ENCODE measurements at places on chromosomes 1 and 21. TPM values are rescaled to one million over a fixed set of nuclear protein-coding genes. Genes with fewer than 3 reads are reported as not detected.

- H3K36me3 ChIP-seq, result no peaks in the 10 kb centered on the region
- DNase-seq, result no peak
- no peak overlapping the region for H3K27ac ChIP-seq
- H3K4me3 ChIP-seq, result no peak overlapping the region
These were observed 2.2 kb downstream of the TENT5B start for GRCh38 chr1:27010226-27010994.

- H3K36me3 ChIP-seq, result no peaks in the 10 kb centered on the region
- H3K4me1 ChIP-seq, result no peaks in the 10 kb centered on the region
- DNase-seq, result peak; percentile 14
- no peak overlapping the region for H3K4me3 ChIP-seq
- H3K27ac ChIP-seq, result no peak overlapping the region
- no peaks in the 10 kb centered on the region for H3K27me3 ChIP-seq
These were observed 72.0 kb downstream of the ST6GALNAC5 start for GRCh38 chr1:76939050-76939816.

Gene FAM72A
- 3.3 TPM for total RNA-seq

DNA sequence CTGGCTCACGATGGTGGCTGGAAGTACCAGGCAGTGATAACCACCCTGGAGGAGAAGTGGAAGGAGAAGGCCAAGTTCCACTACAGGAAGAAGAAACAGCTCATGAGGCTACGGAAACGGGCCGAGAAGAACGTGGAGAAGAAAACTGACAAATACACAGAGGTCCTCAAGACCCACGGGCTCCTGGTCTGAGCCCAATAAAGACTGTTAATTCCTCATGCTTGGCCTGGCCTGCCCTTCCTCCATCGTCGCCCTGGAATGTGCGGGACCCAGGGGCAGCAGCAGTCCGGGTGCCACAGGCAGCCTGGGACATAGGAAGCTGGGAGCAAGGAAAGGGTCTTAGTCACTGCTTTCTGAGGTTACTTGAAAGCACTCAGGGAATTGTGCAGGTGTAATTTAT lies 10.8 kb downstream of the IL24 start:
- DNase-seq, result no peak
- no peaks in the 10 kb centered on the region for H3K36me3 ChIP-seq
- no peak overlapping the region for H3K27ac ChIP-seq
- H3K4me1 ChIP-seq, result peaks cover 11% of the 10 kb centered on the region

DNA sequence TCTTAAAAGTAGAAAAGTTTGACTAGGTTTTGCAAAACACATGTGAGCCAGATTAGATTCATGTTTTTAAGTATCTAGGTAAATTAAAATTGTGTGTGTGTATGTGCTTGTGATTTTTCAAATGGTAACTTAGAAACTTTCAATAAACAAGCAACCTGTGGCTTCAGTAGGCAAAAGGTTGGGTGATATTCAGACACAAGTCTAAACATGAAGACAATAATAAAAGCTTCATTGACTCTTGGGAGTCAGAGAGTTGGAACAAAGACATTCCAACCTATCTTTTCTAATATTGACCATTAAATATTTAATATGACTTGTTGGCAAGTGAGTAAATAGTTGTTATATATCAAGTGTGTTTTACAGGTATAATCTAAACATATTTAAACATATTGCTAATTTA lies 1049.6 kb upstream of the ADGRL4 start:
- H3K27ac ChIP-seq, result no peak overlapping the region
- H3K36me3 ChIP-seq, result no peaks in the 10 kb centered on the region

DNA sequence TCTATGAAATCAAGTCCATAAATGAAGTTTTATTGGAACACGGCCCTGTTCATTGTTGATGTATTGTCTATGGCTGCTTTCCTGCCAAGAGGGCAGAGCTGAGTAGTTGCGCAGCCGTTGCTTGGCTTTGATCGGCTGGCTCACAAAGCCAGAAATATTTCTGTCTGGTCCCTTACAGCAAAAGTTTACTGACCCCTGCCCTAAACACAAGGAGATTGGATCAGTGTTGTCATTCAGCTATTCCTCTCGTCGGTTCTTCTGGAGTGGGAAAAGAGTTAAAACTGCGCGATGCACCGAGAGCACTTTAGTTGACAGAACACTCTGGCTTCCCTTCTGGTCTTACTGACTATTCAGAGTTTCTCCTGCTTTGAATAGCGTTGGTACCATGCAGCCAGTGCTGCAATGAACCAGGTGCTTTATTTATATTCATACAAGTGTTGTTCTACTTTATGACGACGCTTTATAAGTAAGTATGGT lies 868 bp downstream of the ZBTB40 start:
- H3K4me3 ChIP-seq, result peak overlapping the region; percentile 98
- DNase-seq, result no peak
- H3K27ac ChIP-seq, result peak overlapping the region; percentile 98
- no peaks in the 10 kb centered on the region for H3K36me3 ChIP-seq
- no peaks in the 10 kb centered on the region for H3K27me3 ChIP-seq

DNA sequence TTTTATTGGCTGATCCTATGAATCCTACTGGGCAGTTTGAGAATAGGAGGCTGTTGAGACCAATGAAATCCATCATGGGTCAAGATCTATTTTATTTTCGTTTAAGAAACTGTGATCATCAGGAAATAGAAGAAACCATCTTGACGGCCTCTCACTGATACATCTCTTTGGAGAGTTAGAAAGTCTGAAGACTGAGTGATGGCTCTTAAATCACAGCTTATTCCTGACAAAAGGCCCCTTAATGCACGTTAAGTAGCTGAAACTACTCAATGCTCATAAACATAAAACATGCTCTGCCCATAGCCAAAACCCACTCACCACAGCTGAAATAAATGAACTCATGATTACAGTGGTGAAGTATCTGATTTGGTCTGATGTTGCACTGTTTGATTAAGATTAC lies 784.5 kb upstream of the NEGR1 start:
- no peaks in the 10 kb centered on the region for H3K36me3 ChIP-seq
- H3K27ac ChIP-seq, result no peak overlapping the region
- DNase-seq, result no peak
- H3K4me3 ChIP-seq, result no peak overlapping the region
- no peaks in the 10 kb centered on the region for H3K27me3 ChIP-seq

- no peak for DNase-seq
- H3K4me1 ChIP-seq, result no peaks in the 10 kb centered on the region
- H3K27me3 ChIP-seq, result peaks cover 7% of the 10 kb centered on the region
- H3K36me3 ChIP-seq, result no peaks in the 10 kb centered on the region
- H3K4me3 ChIP-seq, result no peak overlapping the region
These were observed 29.9 kb upstream of the CTBS start for GRCh38 chr1:84603941-84604830.

- DNase-seq, result no peak
- H3K4me3 ChIP-seq, result no peak overlapping the region
- H3K27me3 ChIP-seq, result no peaks in the 10 kb centered on the region
- H3K27ac ChIP-seq, result no peak overlapping the region
- H3K4me1 ChIP-seq, result peaks cover 18% of the 10 kb centered on the region
- H3K36me3 ChIP-seq, result no peaks in the 10 kb centered on the region
These were observed 9.6 kb upstream of the HTR6 start for GRCh38 chr1:19654886-19655717.

Gene EFHD2
- 18.3 TPM for total RNA-seq

Gene RWDD3
- total RNA-seq, result 30.0 TPM

- H3K27me3 ChIP-seq, result peaks cover 4% of the 10 kb centered on the region
- H3K27ac ChIP-seq, result peak within 1 kb of the TSS; percentile 91
- peak within 1 kb of the TSS; percentile 74 for H3K4me3 ChIP-seq
- peak; percentile 91 for DNase-seq
- peaks cover 6% of the 10 kb centered on the region for H3K4me1 ChIP-seq
These were observed at the start of gene HFM1 for GRCh38 chr1:91404151-91405012. TSS of gene HFM1 (minus strand) at chr1:91404837. CDS start at chr1:91401082, 3,755 bp downstream.

DNA sequence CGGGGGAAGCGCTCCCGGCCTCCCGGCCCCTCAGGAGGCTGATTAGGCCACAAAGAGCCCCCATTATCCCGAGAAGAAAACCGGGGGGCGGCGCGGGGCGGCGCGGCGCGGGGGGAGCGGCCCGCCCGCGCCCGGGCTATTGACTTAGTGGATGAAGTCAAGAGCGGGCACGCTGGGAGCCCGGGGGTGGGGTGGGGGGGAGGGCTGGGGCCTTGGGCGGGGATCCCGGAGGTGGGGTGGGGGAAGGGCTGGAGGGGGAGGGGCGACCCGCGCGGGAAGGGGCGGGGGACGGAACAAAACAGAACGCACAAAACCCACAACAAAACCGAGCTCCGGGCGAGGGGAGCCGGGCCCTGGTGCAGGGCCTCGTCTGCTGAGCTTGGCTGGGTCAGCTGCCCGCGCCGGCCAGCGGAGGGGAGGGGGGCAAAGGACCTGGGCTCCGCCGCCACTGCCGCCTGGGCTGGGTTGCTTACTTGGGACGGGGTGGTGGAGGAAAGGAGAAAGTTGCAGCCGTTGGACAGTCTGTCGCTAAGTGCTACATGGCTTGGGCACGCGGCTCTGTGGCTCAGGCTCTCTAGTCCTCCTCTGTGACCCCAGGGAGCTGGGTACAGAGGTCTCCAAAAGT lies 16.3 kb downstream of the PAX7 start:
- peaks cover 45% of the 10 kb centered on the region for H3K4me1 ChIP-seq
- H3K4me3 ChIP-seq, result peak overlapping the region; percentile 30
- H3K27ac ChIP-seq, result peak overlapping the region; percentile 48
- H3K36me3 ChIP-seq, result peaks cover 14% of the 10 kb centered on the region

GRCh38 chr1:117077267-117077666 lies 17.1 kb downstream of the TTF2 start:
- peaks cover 46% of the 10 kb centered on the region for H3K36me3 ChIP-seq
- H3K27me3 ChIP-seq, result no peaks in the 10 kb centered on the region
- no peak overlapping the region for H3K27ac ChIP-seq

Gene LAMB3
- 0.66 TPM for total RNA-seq

- peaks cover 4% of the 10 kb centered on the region for H3K27me3 ChIP-seq
- no peak overlapping the region for H3K4me3 ChIP-seq
- H3K4me1 ChIP-seq, result no peaks in the 10 kb centered on the region
- no peak for DNase-seq
- H3K27ac ChIP-seq, result no peak overlapping the region
These were observed 100.3 kb downstream of the BEND5 start for GRCh38 chr1:48676376-48676775.

Gene CCDC17
- total RNA-seq, result 1.2 TPM

DNA sequence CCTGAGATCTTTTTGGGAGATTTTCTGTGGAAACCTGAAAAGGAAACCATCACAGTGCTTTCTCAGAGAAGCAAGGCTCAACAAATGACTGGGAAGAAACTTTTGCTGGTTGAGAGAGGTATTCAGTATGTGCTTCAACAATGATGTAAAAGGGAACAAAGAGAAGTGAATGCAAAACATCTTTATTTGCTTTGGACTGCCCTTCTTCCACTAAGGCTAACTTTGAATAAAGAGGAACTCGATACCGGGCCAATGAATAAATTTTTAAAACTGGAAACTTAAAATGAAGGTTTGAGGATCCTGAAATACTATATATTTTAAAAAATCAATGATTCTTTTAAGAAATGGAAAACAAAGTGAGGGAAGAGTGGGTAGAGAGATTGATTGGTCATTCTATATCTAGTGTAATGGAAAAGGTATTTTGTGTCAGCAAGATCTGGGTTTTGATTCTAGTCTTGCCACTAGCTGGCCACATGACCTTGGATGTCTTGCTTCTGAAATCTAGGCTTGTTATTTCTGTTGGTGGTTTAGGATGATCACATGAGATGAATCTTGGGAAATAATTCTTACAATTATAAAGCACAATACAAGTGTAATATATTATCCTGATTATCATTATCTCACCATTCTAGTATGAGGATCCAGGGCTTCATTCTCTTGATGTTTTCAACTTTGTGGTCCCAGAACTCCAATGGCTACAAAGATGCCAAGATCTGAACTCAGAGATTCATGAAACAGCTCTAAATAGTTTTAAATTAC lies 34.6 kb upstream of the APOBEC4 start:
- no peaks in the 10 kb centered on the region for H3K36me3 ChIP-seq
- no peaks in the 10 kb centered on the region for H3K27me3 ChIP-seq
- DNase-seq, result peak; percentile 74

Gene CFHR4
- not detected for total RNA-seq

Gene SMCP
- not detected for total RNA-seq

DNA sequence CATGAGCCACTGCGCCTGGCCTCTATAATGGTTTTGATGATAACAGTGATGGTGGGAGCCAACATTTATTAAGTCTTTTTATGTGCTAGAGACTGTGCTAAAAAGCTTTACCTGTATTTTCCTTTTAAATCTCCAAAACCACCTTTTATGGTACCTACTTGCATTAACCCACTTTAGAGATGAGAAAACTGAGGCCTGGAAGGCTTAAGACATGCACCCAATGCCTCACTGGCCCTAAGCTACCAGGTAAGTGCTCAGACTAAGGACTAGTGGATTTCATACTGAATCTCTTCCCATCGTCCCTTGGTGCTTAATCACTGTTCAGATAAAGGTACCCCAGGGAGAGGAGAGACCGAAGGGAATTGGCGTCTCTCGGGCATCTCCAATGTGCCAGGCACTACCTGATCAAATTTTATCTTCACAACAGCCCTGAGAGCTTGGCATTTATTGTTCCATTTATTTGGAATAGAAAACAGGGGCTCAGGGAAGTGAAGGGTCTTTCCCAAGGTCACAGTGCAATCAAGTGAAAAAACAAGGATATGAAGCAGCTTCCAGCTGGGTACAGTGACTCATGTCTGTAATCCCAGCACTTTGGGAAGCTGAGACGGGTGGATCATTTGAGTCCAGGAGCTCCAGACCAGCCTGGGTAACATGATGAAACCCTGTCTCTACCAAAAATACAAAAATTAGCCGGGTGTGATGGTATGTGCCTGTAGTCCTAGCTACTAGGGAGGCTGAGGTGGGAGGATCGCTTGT lies 84.2 kb downstream of the LACTBL1 start:
- H3K4me1 ChIP-seq, result peaks cover 2% of the 10 kb centered on the region
- no peaks in the 10 kb centered on the region for H3K27me3 ChIP-seq
- H3K36me3 ChIP-seq, result peaks cover 19% of the 10 kb centered on the region

Gene FCRL6
- not detected for total RNA-seq

GRCh38 chr21:15669247-15669646 lies 60.5 kb upstream of the USP25 start:
- H3K4me3 ChIP-seq, result no peak overlapping the region
- H3K27ac ChIP-seq, result no peak overlapping the region
- no peak for DNase-seq

GRCh38 chr1:225865514-225865913 lies 16.7 kb downstream of the TMEM63A start:
- peaks cover 83% of the 10 kb centered on the region for H3K36me3 ChIP-seq
- H3K4me3 ChIP-seq, result no peak overlapping the region
- H3K27ac ChIP-seq, result no peak overlapping the region
- peaks cover 6% of the 10 kb centered on the region for H3K4me1 ChIP-seq
- DNase-seq, result no peak

DNA sequence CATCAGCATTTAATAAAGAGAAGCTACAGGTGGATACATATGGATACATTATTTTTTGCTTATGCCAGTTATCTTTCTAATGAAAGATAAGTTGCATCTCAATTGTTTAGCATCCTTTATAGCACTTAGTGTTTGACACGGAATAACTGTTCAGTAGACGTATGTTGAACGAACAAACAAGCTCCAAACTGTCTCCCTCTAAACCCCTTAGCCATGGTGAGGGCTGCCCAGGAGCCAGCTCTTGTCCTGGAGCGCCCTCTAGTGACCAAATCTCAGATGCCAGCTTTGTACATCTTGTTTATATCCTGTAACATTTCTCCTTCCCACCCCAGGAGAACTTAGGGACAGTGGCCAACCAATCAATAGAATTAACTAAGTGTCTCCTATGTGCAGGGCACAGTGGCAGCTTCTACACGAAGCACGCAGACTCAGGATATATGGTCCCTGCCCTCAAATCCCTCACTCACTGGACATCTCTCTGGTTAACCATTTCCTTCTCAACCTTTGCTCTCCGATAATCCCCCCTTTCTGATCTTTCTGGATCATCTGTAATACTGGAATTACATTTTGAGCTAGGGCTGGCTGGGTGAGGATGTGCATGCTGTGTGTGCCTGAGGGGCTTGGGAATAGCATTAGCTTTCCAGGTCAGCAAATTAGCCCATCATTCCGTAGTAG lies 22.9 kb downstream of the KCNA10 start:
- H3K36me3 ChIP-seq, result no peaks in the 10 kb centered on the region
- H3K27ac ChIP-seq, result no peak overlapping the region
- no peak overlapping the region for H3K4me3 ChIP-seq
- no peaks in the 10 kb centered on the region for H3K27me3 ChIP-seq

Gene TMPRSS2
- total RNA-seq, result not detected
